ENCODE measurements at places on chromosomes 7 and 10.

DNA sequence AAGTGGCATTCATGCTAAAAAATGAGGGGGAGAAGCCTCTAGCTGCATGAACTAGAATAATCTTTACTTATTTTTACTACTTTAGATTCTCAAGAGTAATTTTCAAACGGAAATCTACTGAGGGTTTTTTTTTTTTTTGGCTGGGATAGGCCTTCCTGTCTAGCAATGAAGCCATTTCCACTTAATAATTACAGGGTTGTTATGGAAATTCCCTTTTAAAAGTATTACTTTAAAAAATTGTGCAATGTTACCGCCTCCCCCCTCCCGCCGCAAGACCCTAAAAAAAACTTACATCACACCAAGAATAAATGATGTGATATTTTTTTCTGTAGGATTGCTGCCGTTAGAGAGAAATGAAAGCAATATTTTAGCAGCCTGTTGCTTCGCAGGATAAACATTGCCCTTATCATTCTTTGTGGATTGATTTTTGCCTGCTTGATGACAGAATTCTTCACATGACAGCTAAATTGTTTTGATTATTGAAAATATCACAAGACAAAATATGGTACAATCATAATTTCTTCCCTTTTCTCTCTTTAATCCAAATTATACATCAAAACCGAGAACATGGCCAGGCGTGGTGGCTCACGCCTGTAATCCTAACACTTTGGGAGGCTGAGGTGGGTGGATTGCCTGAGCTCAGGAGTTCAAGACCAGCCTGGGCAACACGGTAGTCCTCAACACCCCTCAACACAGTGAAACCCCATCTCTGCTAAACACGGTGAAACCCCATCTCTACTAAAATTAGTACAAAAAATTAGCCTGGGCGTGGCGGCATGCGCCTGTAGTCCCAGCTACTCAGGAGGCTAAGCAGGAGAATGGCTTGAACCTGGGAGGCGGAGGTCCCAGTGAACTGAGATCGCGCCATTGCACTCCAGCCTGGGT, 32.8 kb downstream of the ARL4A start:
- no peak for DNase-seq

DNA sequence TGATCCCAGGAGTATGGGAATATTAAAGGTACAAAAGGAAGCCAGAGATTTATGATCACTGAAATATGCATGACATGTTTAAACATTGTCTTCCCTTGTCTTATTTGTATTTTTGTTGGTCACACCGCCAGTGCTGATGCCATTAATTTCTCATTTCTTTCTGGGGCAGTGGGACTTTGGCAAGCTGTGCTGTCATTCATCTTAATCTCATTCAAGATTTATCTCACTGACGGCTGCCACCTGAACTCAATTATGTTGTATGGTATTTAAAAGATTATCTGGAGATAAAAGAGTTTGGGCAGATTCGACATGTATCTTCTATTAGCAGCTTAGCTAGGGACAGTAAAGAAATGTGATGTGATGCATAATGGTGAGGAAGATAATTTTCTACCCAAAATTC, 284.9 kb upstream of the PLXDC2 start:
- no peak for DNase-seq

DNA sequence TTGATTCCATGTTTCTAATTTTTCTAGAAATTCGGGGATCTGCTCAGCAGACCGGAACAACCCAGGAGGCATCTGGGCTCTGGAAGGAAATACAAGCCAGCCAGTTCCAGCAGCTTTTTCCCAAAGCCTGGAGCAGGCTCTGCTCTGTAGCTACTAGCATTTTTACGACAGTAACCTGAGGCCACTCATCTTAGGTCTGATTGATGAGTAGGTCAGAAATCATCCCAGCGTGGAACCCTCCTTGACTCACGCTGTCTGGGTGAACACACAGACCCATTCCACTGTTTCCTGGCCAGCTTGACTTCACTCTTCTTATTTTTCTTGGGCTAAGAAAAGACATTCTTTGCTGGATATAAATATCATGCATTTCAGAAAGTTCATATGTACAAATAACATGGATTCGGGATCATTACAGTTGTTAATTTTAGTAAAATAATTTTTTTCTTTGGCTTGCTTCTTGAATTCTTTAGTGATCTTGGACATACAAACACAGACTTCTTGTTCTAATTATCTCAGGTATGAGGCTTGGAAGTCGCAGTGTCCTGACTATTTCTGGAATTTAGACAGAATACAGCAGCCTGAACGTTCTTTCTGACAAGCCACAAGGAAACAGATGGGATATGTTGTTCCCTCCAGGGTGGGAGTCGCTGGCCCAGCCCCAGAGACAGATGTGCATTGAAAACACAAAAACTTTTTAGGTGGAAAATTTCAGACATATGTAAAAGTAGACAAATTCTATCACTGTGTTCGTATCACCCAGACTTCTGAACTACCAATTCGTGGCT, 54.6 kb upstream of the PITRM1 start:
- DNase-seq = no peak

- DNase-seq = no peak
These were observed 27.8 kb downstream of the AFAP1L2 start for GRCh38 chr10:114376523-114376922.

- DNase-seq = no peak
These were observed 9.2 kb upstream of the FGFR2 start for GRCh38 chr10:121607310-121608055.

DNA sequence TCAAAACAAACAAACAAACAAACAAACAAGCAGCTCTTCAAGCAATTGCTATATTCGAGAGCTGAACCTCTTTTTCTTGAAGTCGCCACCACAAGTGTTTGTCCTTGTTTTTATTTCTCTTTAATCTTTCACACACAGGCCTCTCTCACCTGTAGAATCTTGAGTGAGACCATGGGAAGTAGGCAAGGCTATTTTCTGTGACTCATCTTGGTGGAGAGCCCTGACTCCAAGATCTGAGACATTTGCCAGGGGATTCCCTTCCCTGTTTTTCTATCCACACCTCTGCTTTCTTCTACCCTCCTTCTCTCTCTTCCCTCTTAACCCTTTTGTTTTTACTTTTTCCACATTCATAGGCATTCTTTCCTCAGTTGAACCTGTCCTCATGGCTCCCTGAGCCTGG, 8.0 kb upstream of the TAS2R60 start:
- DNase-seq = no peak

- no peak for DNase-seq
These were observed 45.2 kb downstream of the LMTK2 start for GRCh38 chr7:98151884-98152283.

DNA sequence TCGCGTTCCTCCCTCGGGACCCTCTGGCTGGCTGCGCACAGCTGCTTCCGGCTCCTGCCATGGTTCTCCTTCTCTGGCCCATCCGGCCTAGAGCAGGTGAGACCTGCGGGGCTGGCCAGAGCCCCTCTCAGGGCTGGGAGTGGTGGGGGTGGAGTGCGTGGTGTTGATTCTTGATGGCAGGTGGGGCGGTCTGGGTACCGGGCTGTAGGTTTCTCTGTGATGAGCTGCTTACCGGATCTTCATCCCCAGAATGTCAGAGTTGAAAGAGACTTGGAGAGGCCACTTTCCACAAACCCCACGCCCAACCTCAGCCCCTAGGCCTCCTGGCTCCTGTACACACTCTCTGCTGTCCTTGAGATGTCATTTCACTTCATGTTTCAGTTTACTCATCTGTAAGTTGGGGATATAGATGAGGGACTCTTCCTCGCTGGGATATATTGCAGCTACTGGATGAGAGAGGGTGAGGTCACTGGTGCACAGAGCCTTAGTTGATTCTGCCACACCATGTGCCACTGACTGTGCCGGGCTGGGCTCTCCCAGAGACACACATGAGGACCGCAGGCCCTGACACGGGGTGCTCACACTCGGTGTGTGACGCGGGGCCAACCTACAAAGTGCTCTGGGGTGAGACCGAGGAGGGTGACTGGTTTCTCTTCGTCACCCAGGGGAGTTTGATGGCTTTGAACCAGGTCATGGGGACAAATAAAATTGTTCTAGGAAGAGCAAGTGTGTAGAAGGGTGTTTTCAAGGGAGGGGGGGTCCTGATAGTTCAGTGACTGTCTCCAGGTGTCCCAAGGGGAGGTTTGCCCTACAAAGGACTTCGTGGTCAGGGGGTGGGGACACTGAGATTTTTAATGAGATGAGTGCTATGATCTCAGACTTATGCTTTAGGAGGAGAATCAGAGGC, 29.5 kb downstream of the ZNF775 start:
- DNase-seq = no peak

GRCh38 chr10:108500396-108500795, 1335.9 kb upstream of the SORCS1 start:
- no peak for DNase-seq

GRCh38 chr10:11387551-11388222, 223.8 kb downstream of the USP6NL start:
- DNase-seq = no peak

DNA sequence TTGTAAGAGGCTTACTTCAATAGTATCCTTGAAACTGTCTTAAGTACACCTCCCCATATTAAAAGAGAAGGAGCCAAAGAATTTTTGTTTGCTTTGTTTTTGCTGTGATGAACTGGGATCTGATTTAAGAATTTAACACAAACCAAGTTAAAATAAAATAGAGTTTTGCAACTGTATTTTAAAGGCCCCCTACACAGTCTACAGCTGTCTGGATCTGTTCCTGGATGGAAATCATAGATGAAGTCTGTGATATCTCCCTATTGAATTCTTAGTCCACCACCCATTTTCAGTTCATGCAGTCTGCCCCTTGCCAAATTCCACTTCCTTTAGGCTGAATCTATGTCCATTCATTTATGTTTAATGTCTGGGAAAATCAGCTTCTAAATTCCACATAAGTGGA, 169.8 kb upstream of the MEOX2 start:
- DNase-seq = no peak

GRCh38 chr7:130673066-130673465, 4.5 kb upstream of the COPG2 start:
- no peak for DNase-seq

GRCh38 chr10:88238615-88238914, 344.6 kb downstream of the RNLS start:
- no peak for DNase-seq

- no peak for DNase-seq
These were observed 206.1 kb upstream of the PHYHIPL start for GRCh38 chr10:58970160-58970915.

GRCh38 chr10:103811463-103811862, 43.9 kb downstream of the SH3PXD2A start:
- no peak for DNase-seq

- DNase-seq = no peak
These were observed 7.9 kb downstream of the LAT2 start for GRCh38 chr7:74217455-74218342.

GRCh38 chr7:124033807-124034753, 1.2 kb upstream of the TMEM229A start:
- no peak for DNase-seq

- no peak for DNase-seq
These were observed 76.2 kb downstream of the GRB10 start for GRCh38 chr7:50706469-50706937.

DNA sequence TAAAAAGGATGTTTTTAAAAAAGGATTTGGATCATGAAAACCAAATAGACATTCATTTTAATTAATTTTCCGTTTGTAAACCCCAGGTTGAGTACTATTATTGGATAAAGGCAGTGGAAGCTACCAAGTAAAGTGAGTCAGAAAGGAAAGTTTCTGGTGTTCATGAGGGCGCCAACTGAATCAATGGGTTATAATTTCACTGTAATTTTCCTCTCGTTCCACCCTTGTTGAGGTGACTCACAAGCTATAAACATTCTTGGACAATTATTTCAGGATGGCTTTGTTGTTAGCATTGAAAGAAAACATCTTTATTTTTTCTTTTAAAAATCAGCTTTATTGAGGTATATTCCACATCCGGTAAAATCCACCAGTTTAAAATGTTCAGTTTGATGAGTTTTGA, 5.1 kb upstream of the FAM133B start:
- no peak for DNase-seq

- no peak for DNase-seq
These were observed 18.8 kb downstream of the CDC123 start for GRCh38 chr10:12214763-12215218.

- no peak for DNase-seq
These were observed 45.4 kb downstream of the CUBN start for GRCh38 chr10:17084258-17084657.

DNA sequence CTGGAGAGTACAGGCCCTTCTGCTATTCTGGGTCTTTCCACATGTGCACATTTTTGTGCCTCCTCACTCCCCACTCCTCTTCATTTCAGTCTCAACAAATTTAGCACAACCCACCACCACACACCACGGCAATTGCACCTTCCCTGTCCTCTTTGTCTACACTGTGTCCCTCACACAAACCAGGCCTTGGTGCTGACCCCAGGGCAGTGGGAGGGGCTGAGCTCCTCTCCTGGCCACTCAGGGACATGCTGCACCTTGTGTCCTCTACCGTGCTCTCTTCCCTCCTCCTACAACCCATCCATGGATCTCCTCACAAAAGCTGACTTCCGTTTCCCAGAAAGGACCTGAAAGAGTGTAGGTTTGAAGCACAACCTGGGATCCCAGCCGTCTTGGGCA, 90.9 kb upstream of the IKZF1 start:
- DNase-seq = no peak

DNA sequence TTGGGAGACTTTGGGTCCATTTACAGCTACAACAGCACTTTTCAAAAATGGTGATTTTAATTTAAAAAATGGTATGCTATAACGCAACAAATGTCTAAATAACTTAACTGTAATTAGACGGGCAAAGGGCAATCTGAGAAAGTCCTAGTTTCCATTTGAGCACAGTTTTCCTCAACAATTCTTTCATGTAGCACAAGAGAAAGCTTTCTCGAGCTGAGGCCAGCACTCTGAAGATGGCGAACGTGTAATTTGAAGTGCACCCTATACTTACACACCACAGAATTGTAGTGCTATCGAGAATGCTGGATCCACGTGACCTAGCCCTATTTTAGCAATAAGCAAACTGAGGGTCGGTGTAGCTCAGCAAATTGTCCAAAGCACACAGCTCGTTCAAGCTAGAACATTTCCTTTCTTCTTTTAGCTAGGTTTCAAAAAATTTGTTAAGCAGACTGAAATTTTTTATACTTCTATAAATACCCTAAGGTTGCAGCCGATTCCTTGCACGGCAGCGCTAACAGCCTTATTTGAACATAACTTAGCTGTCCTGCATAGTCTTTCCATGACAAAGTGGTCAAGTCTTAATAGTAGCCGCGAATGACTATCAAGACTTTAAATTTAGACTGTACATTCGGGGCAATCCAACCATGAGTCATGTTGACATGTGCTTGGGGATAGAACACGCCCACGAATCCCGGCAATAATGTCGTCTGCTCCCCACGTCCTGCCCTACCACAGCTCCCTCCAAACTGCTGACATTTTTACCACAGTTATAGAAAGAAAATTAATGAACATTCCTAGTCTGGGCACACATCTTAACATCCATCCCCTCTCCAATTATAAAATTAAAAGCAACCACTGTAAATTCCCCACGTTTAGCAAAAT, 10.0 kb downstream of the KLF6 start:
- DNase-seq = no peak

DNA sequence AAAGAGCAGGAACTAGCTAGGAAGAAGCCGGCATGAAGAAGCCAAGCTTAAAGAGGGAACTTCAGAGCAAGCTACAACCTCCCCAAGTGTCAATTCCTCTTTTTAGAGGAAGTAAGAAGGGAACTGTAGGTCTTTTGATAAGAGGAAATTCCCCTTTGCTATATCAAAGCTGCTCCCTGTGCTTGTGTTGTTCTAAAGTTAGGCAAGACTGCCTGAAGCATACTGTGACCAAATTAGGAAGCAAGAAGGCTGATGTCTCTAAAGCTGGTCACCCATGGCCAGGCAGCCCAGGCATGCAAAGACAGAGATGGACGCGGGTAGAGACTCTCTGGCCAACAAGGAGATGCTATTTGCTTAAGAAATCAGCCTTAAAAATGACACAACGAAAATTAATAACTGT, 87.9 kb downstream of the RNF216 start:
- no peak for DNase-seq

GRCh38 chr7:28629216-28629842, 217.0 kb downstream of the CREB5 start:
- no peak for DNase-seq
